ENCODE measurements at places on chromosomes 11 and 22.

DNA sequence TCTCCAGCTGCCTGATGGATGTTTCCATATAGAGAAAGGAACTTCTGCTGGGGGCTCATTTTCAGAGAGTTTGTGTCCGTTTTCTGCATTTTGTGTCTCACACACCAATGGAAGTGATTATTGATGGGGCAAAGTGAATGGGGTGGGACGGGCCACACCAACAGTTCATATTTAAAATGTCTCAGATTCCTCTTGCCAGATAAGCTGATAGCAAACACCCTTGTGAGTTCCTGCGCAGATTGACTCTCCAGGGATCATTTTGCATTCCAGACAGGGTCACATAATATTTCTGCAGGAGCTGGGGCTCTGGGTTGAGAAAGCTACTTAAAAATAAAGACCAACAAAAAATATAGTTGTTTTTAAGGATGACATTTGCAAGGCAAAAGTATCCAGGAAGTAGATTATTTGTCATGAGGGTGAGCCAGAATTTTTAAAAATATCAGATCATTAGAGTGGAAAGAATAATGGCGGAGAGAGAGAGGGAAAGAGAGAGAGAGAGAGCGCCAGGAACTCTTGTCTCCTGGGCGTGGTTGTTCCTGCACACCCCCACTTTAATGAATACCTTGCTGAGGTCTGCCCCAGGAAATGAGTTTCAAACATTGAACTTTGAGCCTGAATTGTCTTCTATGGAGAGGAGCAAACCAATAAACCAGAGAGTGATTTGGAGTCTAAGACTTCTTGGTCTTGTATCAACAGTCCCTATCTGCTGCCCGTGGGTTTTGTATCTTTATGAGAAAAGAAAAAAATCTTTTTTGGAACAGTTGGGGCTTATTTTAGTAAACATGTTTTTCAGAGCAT, 33.3 kb downstream of the MICAL2 start:
- DNase-seq = no peak

DNA sequence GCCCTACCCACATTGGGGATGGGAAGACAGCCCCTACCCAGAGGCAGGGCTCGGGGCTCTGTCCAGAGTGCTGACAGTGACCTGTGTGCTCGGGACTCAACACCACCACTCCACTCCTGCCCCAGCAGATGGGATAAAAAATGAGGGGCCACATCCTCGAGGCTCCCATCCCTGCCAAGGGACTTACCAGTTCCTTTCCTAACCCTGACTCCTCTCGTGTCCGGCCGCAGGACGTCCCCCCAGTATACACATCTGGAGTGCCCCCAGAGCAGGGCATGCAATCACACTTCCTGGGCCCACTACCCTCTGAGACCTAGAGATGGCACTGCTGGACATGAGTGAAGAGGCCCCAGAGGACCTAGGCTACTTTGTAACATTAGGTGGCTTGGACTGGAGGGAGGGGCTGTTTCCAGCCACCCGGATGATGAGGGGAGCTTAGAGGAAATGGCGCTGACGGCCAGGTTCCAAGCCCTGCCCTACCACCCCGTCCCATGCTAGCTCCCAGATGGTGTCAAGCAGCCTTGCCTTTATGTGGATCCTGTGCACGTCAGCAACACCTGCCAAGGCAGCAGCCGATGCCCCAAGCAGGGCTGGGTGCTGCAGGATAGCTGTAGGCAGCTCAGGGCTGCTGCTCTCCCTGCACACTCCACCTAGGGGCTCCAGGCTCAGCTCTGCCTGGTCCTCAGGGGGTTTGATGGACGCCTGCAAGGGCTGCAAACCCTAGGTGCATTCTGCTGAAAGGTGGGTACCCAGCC, 86.6 kb downstream of the DGCR2 start:
- no peak for DNase-seq

DNA sequence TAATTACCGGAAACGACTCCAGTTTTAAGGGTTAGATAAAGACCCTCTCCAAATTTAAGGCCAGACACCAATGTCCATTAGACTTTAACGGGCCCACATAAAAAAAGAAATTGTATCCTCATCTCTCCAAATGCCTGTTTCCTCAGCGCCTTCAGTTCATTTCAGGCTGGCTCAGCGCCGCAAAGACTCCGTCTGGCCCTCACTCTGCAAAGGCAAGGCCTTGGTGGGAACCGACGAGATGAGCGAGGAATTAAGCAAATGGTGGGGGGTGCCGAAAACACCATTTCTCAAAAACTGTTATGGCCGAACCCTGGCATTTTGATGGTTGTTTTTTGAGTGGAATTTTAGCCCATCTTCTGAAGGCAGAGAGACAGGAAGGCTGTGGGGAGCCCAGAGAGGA, 15.7 kb downstream of the MN1 start:
- no peak for DNase-seq

- no peak for DNase-seq
Measured at GRCh38 chr11:45104790-45105084, 41.7 kb upstream of the PRDM11 start.

DNA sequence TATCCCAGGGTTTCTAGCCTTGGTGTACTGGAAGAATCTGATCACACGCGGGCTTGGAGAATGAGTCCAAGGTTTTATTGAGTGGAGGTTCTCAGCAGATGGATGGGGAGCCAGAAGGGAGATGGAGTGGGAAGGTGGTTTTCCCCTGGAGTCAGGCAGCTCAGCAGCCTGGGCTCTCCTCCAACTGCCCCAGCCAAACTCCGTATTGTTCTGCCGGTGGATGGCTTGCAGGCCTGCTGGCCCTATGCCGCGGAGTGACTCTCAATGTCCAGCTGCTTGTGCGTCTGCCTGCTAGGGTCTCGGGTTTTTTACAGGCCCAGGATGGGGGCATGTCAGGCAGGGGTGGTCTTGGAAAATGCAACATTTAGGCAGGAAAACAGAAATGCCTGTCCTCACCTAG, 162.4 kb upstream of the LMO1 start:
- no peak for DNase-seq

- DNase-seq = no peak
Measured at GRCh38 chr22:39290724-39291161, 28.7 kb downstream of the RPL3 start.

DNA sequence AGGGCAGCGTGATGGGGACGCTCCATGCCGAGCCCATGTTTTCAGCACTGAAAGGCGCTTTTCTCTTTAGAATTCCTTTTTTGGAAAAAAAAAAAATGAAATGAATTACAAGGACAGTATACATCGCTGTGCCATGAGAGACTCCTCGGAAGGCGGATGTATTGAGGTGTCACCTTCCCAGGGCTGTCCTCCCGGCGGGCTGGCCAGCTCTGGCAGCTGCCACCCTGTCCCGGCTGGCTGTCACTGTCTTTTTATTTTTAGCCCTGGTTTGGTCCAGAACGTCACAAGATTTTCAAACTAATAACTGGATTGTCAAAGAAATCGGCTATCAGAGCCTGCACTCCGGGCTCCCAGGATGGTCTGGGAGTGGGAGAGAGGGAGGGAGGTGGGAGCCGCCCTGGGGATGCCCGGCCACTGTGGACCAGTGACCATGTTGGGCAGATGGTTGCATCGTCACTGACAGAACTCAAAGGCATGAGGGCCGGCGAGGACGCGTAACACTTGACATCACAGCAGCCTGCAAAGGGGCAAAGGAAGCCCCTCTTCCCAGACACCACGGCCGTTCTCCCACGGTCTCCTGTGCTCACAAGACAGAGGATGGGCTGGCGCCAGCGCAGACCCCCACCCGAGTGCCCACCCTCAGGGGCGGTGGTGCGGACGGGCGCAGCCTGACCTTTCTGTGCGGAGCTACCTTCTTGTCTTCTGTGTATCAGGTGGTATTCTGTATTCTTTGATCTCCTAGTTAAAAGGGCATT, 392.9 kb downstream of the TBC1D22A start:
- DNase-seq = no peak

- no peak for DNase-seq
Measured at GRCh38 chr11:120563703-120564572, 52.4 kb downstream of the GRIK4 start.

DNA sequence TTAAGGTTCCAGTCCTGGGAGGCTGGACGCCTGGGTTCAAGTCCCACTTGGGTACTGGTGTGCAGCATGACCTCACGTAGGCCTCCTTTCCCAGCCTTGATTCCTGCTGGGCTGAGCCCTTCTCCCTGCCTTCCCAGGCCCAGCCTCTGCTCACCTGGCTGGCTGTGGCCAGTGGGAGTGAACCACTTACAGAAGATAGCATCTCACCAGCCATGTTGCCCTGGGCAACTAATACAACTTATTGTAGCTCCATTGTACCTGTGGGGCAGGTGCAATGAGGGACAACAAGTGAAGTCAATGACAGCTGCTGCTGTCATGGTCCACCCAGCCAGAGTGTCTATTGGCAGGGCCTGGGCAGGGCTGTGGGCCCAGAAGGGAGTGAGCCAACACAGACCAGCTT, 48.4 kb upstream of the MPEG1 start:
- no peak for DNase-seq

DNA sequence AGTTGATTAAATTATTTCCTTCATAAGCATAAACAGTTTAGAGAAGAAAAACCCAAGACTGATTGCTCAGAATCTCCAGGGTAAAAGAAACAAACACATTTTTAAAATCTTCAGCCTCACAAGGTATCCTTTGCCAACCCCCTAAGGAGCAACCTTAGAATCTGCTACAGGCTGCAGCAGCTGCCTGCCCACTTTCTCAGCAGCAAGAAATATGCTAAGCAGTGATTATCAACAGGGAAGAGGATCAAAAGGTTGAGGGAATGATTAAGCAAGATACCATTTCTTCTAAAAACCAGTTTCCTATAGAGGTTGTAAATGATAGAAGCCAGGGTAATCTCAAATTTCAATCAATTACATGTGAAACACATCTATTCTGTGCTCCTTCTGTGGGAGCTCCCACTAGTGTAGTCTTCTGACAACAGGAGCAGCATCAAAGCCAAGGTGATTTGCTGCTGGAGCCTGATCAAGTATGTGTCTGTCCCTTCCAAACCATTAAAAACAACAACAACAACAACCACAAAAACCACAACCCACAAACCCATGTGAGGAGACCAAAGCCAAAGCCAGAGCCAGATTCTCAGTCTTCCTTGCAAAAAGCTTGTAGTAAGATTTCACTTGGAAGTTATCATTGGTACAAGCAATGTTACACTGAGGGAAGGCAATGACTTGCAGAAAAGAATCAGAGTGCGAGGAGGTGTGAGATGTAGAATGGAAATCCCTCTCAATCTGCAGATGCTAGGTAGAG, 761.2 kb downstream of the DLG2 start:
- DNase-seq = no peak

- DNase-seq = no peak
Measured at GRCh38 chr11:12865863-12866595, 143.1 kb upstream of the RASSF10 start.

DNA sequence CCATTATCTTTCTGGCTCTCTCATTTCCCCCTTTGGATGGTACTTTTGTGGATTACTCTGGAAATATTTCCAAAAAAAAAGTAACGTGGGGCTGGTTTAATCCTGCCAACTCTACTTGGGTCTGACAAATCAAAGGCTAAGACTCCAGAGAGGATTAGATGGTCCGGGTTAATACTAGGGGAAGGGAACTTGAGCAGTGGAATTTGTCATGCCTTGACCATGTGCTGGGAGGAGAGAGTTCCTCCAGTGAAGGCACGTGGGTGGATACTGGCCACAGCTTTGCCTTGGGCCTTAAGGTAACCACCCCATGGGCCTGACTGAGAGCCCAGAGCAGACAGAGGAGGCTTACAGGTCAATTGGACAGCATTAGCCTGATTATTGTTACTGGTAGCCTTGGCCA, 120.3 kb downstream of the NAV2 start:
- DNase-seq = no peak

DNA sequence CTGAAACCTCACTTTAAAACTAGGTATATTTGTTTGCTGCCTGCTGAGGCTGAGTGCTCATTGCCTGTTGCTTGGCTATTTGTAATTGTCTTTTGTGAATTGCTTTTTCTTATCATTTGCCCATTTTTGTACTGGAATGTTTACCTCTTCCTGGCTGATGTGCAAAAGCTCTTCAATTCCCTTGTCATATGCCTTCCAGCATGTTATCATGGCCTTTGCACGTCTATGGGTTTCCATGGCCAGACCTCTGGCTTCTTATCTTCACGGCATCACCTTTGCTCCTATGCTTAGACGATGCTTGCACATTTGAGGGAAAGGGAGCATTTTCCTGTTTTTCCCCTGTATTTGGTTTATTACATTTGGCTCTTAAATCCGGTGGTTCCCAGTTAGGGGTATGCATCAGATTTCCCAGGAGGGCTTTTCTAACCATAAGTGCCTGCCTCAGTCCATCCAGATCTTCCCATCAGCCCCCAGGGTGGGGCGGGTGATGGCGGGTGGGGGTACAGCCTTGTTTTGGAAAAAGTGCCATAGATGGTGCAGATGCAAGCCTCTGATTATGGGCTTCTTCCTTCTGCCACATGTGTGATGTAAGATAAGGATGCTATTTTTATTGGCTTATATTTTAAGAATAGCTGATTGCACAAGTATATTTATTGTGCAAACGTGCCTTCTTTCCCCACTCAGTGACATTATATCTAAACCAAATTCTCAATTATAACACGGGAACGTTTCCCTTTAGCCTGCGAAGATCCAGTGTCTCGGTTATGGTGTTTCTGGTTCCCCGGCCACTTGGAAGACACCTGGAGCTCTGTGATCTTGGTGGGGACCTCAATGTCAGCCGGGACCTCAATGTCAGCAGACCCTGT, 70.6 kb upstream of the SEPTIN5 start:
- DNase-seq = no peak

DNA sequence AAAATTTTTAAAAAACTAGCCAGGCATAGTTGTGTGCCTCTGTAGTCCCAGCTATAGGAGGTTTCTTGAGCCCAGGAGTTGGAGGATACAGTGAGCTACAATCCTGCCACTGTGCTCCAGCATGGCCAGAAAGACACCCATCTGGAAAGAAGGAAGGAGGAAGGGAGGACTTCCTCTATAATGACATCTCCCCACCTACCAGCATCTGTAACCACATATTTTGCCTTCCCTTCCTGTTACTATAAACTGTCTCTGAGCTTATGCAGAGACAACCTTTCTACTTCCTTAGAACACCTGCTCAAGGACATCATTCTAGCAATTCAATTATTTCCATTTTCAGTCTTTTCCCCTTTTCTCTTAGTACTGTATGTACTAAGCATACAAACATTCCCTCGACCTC, 2.2 kb upstream of the NUP160 start:
- no peak for DNase-seq

DNA sequence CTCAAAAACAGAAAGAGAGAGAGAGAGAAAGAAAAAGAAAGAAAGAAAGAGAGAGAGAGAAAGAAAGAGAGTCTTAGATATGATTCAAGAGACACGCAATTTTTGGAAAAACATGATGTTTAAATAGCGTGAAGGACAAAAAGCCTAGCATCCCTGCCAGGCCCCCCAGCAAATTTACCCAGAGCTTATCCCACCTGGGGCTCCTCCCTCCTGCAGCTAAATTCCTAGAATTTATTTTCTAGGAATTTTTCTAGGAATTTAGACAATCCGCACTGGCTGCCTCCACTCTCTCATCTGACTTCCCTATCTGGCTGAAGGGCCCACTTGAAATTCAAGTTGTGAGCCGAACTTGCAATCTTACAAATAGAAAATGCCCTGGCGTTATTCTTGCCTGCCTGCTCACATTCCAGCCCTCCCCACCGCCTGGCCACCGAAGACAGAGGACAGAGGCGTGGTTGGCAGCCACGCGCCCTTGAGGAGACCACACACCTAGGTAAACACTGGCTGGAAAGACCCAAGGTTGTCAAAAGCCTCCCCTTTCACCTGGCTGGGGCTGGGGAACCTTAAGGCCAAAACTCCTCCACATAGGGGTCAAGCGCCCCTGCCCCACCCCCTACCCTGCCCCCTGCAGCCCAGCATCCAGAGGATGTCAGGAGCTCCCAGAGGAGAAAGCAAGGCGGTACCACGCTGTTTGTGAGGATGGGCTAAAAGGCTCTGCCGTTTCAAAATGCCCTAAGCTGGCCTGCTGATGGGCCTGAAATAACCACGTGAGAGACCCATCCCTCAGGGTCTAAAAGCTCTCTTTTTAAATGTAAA, 42.2 kb downstream of the AHNAK start:
- no peak for DNase-seq

All from activated naive CD8-positive, alpha-beta T cell treated with anti-CD3 and anti-CD28 coated beads, Interleukin-2, amount 50 U/mL, for 16 hours (primary cell).